ENCODE measurements at places on chromosomes 16 and 17.

- no peak for DNase-seq
- H3K4me1 ChIP-seq = no peaks in the 10 kb centered on the region
- H3K27me3 ChIP-seq = no peaks in the 10 kb centered on the region
These were observed 162.5 kb upstream of the CNTNAP4 start for GRCh38 chr16:76114681-76115080.

GRCh38 chr17:71703701-71704100 lies 417.1 kb upstream of the SOX9 start:
- no peak for DNase-seq
- no peaks in the 10 kb centered on the region for H3K27me3 ChIP-seq
- no peaks in the 10 kb centered on the region for H3K4me1 ChIP-seq
- H3K4me3 ChIP-seq = no peak overlapping the region

DNA sequence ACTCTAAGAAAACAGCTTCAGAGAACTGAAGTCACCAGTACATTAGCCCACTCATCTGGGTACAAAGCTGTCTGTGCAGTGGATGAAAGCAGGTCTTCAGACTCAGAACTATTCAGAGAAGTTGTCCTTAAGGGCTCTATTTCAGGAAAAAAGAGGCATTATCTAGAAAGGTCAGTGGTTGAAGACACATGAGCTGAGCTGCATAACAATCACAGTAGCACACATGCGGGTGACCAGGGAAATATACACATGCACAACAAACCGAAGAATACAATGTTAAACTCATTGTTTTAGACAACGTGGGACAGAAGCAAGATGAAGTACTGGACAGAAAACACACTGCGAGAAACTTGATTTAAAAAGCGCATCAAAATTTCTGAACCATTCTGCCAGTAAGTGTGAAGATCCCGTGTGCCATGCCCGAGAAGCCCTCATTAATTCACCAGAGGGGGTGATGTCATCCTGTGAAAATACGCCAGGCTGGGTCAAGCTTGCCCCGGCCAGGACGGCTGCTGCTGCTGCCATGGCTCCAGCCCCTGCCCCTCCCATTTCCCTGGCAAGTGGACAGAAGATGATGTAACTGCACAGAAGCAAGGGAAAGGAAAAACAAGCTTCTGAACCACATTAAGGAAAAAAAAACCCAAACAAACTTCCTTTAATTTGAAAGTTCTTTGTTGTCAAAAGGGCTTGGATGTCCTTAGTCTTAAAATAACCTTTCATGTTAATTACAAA lies 10.1 kb downstream of the DYNC1LI2 start:
- H3K27me3 ChIP-seq = no peaks in the 10 kb centered on the region
- H3K27ac ChIP-seq = no peak overlapping the region
- H3K4me3 ChIP-seq = no peak overlapping the region
- H3K4me1 ChIP-seq = peaks cover 31% of the 10 kb centered on the region
- no peak for DNase-seq

- peaks cover 1% of the 10 kb centered on the region for H3K4me1 ChIP-seq
- peaks cover 13% of the 10 kb centered on the region for H3K36me3 ChIP-seq
- DNase-seq = no peak
These were observed 136.1 kb downstream of the RAB11FIP4 start for GRCh38 chr17:31527606-31528005.

GRCh38 chr17:76696763-76697701 lies 13.7 kb downstream of the MXRA7 start:
- H3K36me3 ChIP-seq = no peaks in the 10 kb centered on the region
- no peaks in the 10 kb centered on the region for H3K27me3 ChIP-seq
- no peak overlapping the region for H3K4me3 ChIP-seq
- H3K4me1 ChIP-seq = peaks cover 37% of the 10 kb centered on the region

- H3K36me3 ChIP-seq = peaks cover 18% of the 10 kb centered on the region
- peaks cover 24% of the 10 kb centered on the region for H3K4me1 ChIP-seq
- H3K27ac ChIP-seq = no peak overlapping the region
- no peak for DNase-seq
These were observed 30.5 kb upstream of the LGALS9 start for GRCh38 chr17:27600471-27600870.

- peak overlapping the region; percentile 69 for H3K4me3 ChIP-seq
- H3K27ac ChIP-seq = peak overlapping the region; percentile 86
- H3K27me3 ChIP-seq = no peaks in the 10 kb centered on the region
- peak; percentile 82 for DNase-seq
- H3K4me1 ChIP-seq = peaks cover 68% of the 10 kb centered on the region
These were observed 259.7 kb downstream of the SEC14L1 start for GRCh38 chr17:77400445-77400870.

DNA sequence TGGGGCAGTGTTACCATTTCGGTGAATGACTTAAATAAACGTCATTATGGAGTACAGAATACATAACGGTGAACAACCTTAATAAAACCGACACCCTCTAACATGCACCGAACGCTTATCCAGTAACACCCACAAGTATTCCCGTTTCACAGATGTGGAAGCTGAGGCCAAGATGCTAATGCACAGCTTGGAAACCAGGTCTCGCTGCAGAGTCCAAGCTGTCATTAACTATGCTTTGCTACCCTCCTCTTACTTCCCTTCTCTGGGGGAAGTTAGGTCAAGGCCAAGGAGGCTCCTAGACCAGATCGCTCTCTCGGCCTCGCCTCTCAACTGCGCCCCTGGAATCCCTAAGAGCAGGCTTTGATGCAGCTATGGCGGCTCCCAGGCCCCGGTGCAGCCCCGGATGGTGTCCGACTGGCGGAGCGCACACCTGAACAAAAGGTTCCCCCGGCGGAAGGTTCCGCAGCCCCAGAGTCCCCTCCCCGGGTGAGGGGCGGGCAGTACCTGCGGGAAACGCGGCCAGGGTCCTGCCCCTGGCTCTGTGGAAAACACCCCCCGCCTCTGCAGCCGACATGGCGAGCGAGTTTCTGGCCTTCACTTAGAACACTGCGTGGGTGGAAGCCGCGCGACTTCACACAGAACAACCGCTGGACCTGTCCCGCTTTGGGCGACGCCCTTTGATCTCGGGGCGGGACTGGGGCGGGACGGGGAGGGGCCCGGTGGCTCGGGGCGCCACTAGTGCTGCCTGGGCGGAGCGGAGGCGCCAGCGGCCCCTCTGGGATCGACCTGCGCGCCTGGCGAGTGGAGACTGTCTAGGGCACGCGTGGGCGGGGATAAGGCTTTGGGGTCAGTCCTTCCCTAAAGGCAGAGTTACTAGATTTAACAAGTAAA lies at the start of gene CPPED1:
Gene CPPED1 (minus strand): TSS at position 685 of the 891 bp plus-strand sequence. CDS start 111 bp downstream, at position 574.
- DNase-seq = peak; percentile 94
- H3K36me3 ChIP-seq = peaks cover 18% of the 10 kb centered on the region
- peak within 1 kb of the TSS; percentile 97 for H3K4me3 ChIP-seq
- peaks cover 39% of the 10 kb centered on the region for H3K4me1 ChIP-seq
- H3K27ac ChIP-seq = peak within 1 kb of the TSS; percentile 91

- H3K36me3 ChIP-seq = no peaks in the 10 kb centered on the region
- H3K27ac ChIP-seq = no peak within 1 kb of the TSS
- peaks cover 29% of the 10 kb centered on the region for H3K4me1 ChIP-seq
- DNase-seq = no peak
- H3K4me3 ChIP-seq = no peak within 1 kb of the TSS
These were observed at the start of gene MT1H for GRCh38 chr16:56669005-56669839. TSS of gene MT1H (plus strand) at chr16:56669814. CDS start at chr16:56669885, 71 bp downstream.

GRCh38 chr17:27586203-27586721 lies 44.7 kb upstream of the LGALS9 start:
- no peak overlapping the region for H3K4me3 ChIP-seq
- H3K36me3 ChIP-seq = peaks cover 3% of the 10 kb centered on the region
- H3K4me1 ChIP-seq = peaks cover 11% of the 10 kb centered on the region
- no peaks in the 10 kb centered on the region for H3K27me3 ChIP-seq
- H3K27ac ChIP-seq = no peak overlapping the region
- no peak for DNase-seq

DNA sequence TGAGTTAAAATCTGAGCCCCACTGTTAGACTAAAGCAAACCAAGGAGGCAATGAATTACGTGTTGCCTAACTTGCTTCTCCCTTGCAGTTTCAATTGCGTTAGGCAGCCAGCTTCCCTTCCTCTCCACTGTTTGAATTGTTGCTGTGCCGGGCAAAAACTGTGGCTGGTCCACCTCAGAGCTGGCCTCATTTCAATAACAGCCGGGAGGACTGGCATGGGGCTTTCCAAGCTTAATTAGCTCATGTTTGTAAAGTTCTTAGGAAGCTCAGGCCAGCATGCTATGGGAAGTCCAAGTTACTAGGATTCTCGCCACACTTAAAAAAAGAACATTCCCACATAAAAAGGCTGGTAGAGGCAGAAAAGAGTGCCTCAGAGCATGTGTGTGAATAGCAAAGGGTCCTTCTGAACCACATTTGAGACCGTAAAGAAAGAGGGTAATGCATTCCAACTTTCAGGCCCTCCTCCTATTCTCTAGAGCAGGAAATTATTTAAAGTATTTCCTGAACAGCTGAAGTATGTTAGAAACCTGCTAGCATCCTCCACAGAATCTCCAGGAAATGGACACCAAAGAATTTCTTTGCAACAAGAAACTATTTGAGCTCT lies 79.0 kb upstream of the SMURF2 start:
- no peak overlapping the region for H3K4me3 ChIP-seq
- no peaks in the 10 kb centered on the region for H3K27me3 ChIP-seq
- H3K27ac ChIP-seq = no peak overlapping the region
- no peaks in the 10 kb centered on the region for H3K36me3 ChIP-seq
- H3K4me1 ChIP-seq = peaks cover 17% of the 10 kb centered on the region
- DNase-seq = peak; percentile 18

GRCh38 chr17:65498816-65499215 lies 62.6 kb downstream of the AXIN2 start:
- H3K27ac ChIP-seq = no peak overlapping the region
- no peak for DNase-seq
- no peaks in the 10 kb centered on the region for H3K36me3 ChIP-seq
- H3K4me1 ChIP-seq = peaks cover 3% of the 10 kb centered on the region
- H3K27me3 ChIP-seq = peaks cover 30% of the 10 kb centered on the region

DNA sequence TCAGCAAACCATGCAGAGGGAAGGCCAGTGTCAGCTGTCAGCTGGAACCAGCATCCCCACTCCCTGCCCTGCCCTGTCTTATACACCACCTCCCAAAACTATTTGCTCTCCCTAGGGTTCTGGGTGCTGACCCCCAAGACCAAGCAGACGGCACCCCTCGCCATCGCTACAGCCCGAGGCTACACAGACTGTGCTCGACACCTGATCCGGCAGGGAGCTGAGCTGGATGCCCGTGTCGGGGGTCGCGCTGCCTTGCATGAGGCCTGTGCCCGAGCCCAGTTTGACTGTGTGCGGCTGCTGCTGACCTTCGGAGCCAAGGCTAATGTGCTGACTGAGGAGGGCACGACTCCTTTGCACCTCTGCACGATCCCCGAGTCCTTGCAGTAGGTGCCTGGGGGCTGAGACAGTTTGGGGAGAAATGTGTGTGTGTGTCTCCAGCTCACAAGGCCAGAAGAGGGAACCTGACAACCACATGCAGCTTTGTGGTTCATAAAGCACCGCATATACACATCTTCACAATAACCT lies 1.5 kb downstream of the ASB16 start:
- H3K4me1 ChIP-seq = no peaks in the 10 kb centered on the region
- no peak overlapping the region for H3K27ac ChIP-seq
- no peak overlapping the region for H3K4me3 ChIP-seq
- DNase-seq = no peak
- peaks cover 8% of the 10 kb centered on the region for H3K36me3 ChIP-seq
- no peaks in the 10 kb centered on the region for H3K27me3 ChIP-seq

GRCh38 chr17:63698381-63698885 lies 1.5 kb downstream of the LIMD2 start:
- peaks cover 53% of the 10 kb centered on the region for H3K4me1 ChIP-seq
- peak overlapping the region; percentile 84 for H3K4me3 ChIP-seq
- H3K27ac ChIP-seq = peak overlapping the region; percentile 94
- no peaks in the 10 kb centered on the region for H3K27me3 ChIP-seq
- H3K36me3 ChIP-seq = peaks cover 42% of the 10 kb centered on the region

DNA sequence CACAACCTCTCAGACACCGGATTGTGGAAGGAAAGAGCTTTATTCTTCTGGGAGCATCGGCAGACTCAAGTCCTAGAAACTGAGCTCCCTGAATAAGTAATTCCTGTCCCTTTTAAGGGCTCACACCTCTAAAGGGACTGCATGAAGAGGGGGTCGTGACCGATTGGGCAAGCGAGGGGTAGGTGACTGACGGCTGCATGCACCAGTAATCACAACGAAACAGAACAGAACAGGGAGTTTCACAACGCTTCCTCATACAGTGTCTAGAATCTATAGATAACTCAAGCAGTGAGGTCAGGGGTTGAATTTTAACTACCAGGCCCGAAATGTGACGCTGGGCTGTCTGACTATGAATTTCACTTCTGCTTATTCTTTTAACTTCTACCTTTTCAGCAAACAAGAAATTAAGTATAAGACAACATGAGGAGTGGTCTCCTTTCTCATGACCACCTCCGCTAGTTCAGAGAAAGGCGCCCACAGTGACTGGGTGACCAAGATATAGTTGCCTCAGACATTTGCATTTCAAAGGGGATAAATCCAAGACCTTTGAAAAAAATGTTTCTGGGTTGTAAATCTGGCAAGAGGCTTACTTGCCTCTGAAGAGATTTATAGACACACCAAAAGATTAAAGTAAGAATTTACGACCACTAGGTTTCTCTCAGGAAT lies 88.4 kb upstream of the ATF7IP2 start:
- H3K27ac ChIP-seq = no peak overlapping the region
- no peak for DNase-seq
- H3K27me3 ChIP-seq = no peaks in the 10 kb centered on the region
- H3K36me3 ChIP-seq = peaks cover 3% of the 10 kb centered on the region

DNA sequence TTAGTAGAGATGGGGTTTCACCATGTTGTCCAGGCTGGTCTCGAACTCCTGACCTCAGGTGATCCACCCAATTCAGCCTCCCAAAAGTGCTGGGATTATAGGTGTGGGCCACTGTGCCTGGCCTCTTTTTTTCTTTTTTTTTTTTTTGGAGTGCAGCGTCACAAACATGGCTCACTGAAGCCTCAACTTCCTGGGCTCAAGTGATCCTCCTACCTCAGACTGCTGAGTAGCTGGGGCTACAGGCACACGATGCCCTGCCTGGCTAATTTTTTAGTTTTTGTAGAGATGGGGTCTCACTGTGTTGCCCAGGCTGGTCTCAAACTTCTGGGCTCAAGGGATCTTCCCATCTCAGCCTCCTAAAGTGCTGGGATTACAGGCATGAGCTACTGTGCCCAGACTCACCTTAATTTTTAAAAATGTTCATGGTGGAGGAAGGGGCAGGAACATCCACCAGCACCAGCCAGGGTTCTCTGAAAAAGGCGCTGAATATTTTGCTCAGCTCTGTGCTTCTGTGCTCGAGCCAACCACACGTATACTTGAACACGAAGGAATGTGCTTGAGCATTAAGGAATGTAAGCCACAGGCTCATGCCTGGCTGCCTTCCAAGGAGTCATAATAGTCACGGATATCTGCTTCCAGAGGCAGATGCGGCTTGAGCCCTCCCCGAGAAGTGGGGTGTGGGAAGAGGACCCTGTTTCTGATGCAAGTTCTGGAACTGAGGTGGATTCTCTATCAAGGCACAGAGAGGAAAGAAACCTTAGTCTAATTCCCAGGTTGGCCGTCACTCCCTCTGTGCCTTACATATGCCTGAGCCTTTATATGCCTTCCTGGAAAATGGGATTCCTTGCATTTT lies 65.5 kb upstream of the CREBBP start:
- peaks cover 2% of the 10 kb centered on the region for H3K36me3 ChIP-seq
- DNase-seq = no peak
- H3K4me3 ChIP-seq = no peak overlapping the region
- H3K4me1 ChIP-seq = peaks cover 4% of the 10 kb centered on the region
- H3K27ac ChIP-seq = no peak overlapping the region

GRCh38 chr16:19991614-19992013 lies 82.1 kb downstream of the GPR139 start:
- H3K27me3 ChIP-seq = peaks cover 2% of the 10 kb centered on the region
- no peaks in the 10 kb centered on the region for H3K36me3 ChIP-seq
- no peak overlapping the region for H3K27ac ChIP-seq
- no peak overlapping the region for H3K4me3 ChIP-seq
- no peak for DNase-seq
- no peaks in the 10 kb centered on the region for H3K4me1 ChIP-seq
